ENCODE measurements at places on chromosomes 11 and 22.
A peak's percentile ranks its signal among the peaks of the same experiment; 100 is the strongest.

- no peak for DNase-seq
Measured at GRCh38 chr22:24986816-24987215, 34.3 kb downstream of the KIAA1671 start.

DNA sequence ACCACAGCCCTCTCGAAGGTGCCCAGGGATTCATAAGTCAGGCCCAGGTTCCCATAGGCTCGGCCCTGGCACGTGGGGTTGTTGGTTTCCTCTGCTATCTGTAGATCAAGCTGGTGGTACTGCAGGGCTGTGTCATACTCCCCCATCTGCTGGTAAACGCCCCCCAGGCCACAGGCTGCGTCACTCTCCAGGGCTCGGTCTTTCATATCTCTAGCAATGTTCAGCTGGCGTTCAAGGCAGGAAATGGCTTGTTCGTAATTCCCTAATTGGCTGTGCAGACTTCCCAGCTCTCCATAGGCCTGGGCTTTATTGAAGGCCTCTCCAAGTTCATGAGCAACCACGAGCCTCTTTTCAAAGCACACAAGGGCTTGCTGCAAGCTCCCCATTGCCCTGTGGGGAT lies 186.4 kb upstream of the PITPNB start:
- DNase-seq: no peak

GRCh38 chr11:130609121-130610035 lies 160.9 kb downstream of the ADAMTS15 start:
- DNase-seq: no peak

- no peak for DNase-seq
Measured at GRCh38 chr11:23473782-23474181, 613.5 kb upstream of the CCDC179 start.

DNA sequence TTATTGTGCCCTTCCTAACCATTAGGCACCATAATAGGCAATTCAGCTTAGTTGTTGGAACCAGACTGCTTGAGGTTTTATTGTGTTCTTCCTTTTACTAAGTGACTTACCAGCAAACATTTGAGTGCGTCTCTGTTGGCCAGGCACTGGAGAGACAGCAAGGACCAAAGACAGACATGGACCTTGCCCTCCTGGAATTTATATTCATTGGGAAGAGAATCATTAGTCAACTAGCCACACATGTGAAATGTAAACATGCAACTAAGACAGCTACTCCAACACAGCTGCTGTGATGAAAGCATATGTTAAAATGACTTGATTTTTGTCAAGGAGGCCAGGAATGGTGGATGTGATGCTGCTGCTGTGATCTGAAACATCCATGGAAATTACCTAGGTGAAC lies 106.4 kb downstream of the TRAF6 start:
- DNase-seq: no peak

- DNase-seq: no peak
Measured at GRCh38 chr22:42907404-42908373, 50.6 kb upstream of the ARFGAP3 start.

GRCh38 chr11:132535830-132536229 lies 996.5 kb downstream of the OPCML start:
- DNase-seq: no peak

GRCh38 chr11:5124891-5125620 lies 13.1 kb downstream of the OR52A5 start:
- DNase-seq: no peak

- no peak for DNase-seq
Measured at GRCh38 chr22:32801537-32802236, at the start of gene TIMP3. TIMP3 (plus strand) TSS chr22:32801705; CDS start chr22:32802002, 297 bp downstream.

DNA sequence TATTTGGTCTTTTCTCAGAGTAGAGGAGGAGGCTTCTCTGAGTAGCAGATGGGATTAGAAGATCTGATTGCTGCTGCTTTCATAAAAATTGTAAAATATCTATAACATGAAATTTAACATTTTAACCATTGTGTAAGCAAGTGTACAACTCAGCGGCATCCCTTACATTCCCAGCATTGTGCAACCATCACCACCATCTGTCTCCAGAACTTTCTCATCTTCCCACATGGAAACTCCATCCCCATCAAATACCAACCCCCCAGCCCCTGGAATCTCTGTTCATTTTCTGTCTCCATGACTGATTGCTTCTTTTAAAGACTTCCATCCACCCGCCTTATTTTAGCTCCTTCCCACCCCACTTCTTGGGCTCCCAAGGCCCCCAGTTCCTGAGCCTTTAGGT lies 32.3 kb downstream of the MRGPRD start:
- no peak for DNase-seq

DNA sequence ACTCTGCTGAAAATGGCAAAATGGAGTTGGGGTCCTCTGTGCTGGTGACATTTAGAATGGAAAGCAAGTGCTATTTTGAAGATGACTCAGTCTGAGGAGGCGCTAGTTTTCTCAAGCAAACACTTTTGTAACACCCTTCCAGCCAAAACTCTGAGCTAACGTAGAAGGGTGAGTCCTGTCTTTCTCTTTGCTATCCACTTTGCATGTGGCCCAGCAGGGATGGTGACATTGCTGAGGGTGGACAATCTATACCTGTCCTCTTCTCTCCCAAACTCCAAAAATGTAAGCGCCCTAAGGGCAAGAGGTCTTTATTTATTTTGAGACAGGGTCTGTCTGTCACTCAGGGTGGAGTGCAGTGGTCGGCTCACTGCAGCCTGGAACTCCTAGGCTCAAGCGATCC lies 3.6 kb upstream of the KAT5 start:
- DNase-seq: no peak

GRCh38 chr11:38971141-38971540 lies 2373.1 kb upstream of the RAG2 start:
- no peak for DNase-seq

DNA sequence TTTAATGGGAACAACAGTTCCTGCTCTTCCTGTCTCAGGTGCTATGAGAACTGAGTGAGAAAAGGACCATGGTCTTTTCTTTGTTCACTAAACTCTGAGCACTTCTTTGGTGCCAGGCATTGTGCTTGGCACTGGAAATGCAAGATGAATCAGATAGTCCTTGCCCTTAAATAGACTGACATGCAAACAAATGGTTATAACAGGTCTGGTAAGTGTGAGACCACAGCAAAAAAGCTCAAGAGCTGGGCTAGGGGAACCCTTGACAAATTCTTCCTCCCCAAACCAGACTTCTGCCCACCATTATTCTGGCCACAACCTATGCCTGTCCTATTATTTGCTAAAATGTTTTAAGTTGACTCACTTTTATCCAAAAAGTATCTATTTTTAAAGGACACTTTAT lies 5.1 kb downstream of the SLC43A3 start:
- DNase-seq: no peak

DNA sequence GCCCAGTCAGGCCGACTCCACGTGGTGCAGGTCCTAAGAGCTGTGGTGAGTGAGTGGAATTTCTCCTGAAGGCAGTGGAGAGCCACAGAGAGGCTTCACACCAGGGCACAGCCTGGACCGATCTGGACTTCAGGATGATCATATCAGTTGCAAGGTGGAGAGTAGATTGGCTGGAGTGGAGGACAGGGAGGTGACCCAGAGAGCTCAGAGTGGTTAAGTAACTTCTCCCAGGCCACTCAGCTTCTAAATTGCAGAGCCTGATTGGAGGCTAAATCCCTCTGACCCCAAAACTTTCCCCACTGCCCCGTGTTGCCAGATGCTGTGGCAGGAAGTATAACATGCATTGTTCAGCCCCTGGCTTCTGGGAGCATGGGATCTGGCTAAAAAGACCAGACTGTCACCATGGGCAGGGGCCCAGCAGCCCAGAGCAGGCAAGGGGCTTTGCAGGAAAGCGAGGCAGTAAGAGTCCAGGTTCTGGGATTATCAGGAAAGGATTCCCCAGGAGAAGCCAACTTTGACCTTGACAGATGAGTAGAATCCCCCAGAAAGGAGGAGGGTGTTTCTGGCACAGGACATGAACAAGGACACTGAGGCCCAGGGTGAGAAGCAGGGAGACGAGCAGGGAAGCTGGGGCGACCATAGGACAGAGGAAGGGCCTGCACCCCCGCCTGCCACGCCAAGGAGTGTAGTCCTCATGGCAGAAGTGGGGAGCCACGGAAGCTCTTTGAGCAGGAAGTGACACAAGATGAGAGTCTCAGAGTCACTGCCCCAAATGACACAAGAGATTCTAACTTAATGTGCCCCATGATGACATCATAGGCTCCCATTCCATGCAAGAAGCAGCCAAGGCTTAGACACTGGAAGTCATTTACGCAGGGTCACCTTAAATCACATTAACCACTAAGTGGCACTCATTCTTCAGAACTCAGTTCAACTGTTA lies 4.8 kb downstream of the SLC35C1 start:
- no peak for DNase-seq

GRCh38 chr11:130166457-130166784 lies 6.8 kb downstream of the ST14 start:
- no peak for DNase-seq

DNA sequence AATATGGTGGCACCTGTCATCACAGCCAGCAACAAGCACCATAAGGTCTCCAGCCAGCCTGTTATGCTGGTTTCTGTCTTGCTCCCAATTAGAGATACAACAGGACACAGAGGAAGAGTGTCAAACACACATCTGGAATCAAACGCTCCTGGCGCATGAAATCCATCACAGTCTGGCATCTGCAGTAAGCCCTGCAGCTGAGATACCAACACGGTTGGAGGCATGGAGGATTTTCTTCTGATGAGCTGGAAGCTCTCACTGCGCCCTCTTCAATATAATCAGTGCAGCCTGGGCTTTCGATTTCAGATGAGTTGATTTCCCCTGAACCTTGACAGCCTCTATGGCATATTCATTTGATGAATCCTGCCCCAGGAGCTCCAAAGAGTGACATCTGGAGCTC lies 27.8 kb upstream of the CARS1 start:
- DNase-seq: no peak

- DNase-seq: peak; percentile 53
Measured at GRCh38 chr22:41217553-41218157, 12.5 kb downstream of the L3MBTL2 start.

DNA sequence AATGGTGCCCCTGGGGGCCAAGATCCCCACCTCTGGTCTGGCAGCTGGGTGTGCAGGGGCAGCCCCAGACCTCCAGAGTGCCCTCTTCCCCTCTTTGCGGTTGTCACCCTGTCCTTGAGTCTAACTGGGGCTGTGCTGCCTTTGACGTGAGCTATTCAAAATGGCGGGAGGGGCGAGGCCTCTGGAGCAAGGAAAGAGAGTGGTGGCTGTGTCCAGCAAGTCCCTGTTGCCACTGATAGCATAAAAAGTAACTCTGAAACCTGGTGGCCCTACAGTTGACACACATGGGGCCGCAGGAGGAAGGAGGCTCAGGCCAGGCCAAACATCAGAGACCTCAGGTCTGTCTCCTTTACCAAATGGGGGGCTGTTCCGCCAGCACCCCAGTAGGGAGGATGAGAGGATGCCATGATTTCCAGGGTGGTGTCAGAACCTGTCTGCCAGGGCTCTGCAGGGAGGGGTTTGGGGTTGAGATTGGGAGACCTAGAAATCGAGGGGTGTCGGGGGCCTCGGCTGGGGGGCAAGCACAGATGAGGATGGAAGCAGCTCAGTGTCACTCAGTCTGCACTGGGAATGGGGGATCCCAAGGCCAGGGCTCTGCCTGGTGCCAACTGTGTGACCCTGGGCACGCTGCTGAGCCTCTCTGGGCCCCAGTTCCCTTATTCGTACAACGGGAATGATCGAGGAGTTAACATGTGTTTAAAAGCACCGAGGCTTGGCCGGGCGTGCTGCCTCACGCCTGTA lies 49.2 kb upstream of the KCNQ1OT1 start:
- DNase-seq: no peak

DNA sequence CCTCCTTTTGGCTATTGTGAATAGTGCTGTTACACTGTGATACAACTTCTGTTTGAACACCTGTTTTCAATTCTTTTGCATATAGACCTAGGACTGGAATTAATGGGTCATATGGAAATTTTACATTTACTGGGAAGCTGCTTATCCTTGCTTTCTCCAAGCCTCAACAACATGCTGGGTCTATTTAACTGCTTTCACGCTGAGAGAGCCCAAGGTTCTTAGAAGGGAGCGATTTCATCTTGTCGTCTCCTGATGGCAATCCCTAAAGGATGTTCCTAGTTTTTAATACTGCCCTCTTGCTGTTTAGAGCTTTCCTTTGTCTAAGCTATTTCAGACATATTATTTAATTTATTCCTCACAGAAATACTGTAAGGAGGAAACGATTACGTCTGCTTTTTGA lies 15.5 kb downstream of the IRAG1 start:
- no peak for DNase-seq

- DNase-seq: no peak
Measured at GRCh38 chr11:14567064-14567651, 47.0 kb upstream of the PSMA1 start.

DNA sequence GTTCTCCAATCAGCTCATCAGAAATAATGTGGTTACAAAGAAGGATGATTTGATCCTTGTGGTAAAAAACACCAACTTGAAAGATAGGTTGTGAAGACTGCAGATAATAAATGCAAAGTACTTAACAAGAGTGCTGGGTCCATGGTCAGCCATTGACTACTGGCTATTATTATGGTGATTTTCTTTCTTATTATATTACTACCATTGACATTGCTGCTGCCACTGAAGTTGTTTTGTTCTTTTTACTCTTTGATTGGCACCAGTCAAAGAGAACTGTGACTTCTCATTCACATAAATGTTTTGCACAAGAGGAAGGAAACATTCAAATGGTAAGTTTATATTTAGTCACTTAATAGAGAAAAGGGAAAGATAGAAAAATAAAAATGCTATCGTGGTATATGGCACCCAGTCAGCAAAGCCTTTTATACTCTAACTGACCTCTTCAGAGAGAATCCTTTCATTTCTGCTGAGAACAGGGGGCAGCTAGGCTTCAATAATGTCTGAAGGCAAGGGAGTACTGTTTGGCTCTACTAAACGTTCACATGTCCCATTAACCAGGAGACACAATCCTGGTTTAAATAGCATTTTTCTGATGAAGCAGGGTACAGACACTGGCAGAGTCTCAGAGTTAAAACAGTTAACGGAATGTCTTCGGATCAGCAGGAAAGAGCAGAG lies 64.8 kb downstream of the LRRC4C start:
- DNase-seq: no peak

GRCh38 chr11:614021-614622 lies 1.6 kb downstream of the IRF7 start:
- no peak for DNase-seq
